Chondrocyte (in vitro differentiated cells): ENCODE measurements at places on chromosomes 2 and 18. TPM values are rescaled to one million over a fixed set of nuclear protein-coding genes. Genes with fewer than 3 reads are reported as not detected.
A peak's percentile ranks its signal among the peaks of the same experiment; 100 is the strongest.

GRCh38 chr2:192313773-192314172, 119.0 kb upstream of the TMEFF2 start:
- peak; percentile 53 for DNase-seq

GRCh38 chr2:55425431-55425831, 5.8 kb upstream of the CCDC88A start:
- no peak for DNase-seq

DNA sequence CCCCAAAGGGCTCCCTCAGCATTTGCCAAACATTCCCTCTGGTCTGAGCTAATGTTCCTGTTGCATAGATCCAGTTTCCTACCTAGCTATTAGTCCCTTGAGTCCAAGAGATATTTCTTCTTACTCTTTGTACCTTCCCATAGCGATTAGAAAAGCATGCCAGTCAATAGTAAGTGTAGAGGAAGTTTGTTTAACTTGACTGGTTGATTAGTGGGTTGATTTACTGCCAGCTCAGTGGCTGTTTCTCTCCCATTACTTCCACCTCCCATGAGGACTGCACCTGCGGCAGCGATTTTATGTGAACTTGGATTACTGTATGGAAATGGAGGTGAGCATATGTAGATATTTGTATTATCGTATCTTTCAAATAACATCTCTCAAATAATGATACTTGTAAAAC, 1748.4 kb upstream of the CELF4 start:
- DNase-seq, result no peak

DNA sequence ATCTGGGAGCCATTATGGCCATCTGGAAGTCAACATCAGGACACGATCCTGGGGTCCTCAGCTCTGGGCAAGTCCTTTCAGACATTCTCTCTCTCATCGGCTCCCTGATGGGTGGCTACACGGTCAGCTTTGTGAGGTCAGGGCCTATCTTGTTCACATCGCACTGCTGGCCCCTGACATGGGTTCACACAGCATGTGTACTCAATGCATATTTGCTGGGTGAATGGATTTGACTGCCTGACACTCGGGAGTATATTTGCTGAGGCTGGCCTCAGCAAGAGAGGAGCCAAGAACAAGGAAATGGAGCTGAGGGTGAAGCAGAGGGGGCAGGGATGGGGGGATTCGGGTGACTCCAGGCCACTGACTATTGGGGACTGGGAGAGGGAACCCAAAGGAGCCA, 50.5 kb downstream of the SLC4A5 start:
- no peak for DNase-seq

DSG4 gene
- not detected in 3 replicates for total RNA-seq

UCN gene
- total RNA-seq, result 1.2 to 2.7 TPM (median 1.5 TPM) in 3 replicates

ZC3H15 gene
- total RNA-seq, result 43.0 to 48.7 TPM (median 46.4 TPM) in 3 replicates

WDR43 gene
- 37.6 to 44.0 TPM (median 39.3 TPM) in 3 replicates for total RNA-seq

KLHL41 gene
- total RNA-seq, result 1.4 to 2.3 TPM (median 2.2 TPM) in 3 replicates
